ENCODE measurements at places on chromosomes 4 and X.

DNA sequence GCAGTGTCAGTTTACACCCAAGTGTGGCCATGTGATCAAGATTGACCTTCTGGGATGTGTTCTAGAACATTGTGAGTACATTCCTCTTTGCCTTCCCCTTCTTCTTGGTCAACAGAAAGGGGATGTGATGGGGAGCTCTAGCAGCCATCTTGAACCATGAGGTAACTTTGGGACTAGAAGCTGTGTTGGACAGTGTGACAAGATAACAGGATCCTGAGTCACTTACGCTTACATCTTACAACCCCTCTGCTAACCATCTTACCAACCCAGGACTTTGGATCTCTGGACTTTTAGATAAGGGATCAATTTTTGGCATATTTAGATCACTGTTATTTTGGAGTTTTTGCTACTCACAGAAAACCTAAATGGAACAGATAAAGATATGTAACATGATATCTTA lies 625.6 kb downstream of the BCOR start:
- no peak for DNase-seq

DNA sequence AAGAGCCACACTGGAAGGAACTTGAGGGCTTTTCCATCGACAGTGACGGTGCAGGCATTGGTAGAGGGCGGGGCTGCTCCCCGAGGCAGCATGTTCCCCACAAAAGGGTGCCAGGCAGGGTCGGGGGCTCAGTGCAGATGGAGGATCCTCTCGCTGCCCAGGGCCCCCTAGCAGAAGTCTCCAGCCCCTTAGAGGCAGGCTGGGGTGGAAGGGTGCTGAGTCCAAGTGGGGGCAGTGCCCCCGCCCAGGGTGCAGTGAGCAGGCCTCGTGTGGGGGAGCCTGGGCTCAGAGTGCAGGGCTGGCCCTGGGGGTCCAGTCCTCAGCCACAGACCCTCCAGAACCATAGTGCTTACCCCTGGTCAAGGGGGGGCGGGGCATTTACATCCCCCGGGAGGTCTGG lies 9.0 kb downstream of the CPZ start:
- DNase-seq: no peak

- no peak for DNase-seq
These were observed 184.2 kb downstream of the DHRSX start for GRCh38 chrX:2316534-2316933.

GRCh38 chrX:101260435-101260834 lies 30.7 kb downstream of the TAF7L start:
- no peak for DNase-seq

GRCh38 chrX:68918202-68918601 lies 89.4 kb downstream of the EFNB1 start:
- DNase-seq: no peak

- no peak for DNase-seq
These were observed 45.0 kb upstream of the IL13RA1 start for GRCh38 chrX:118682258-118683014.

- DNase-seq: no peak
These were observed 1.2 kb upstream of the SOWAHB start for GRCh38 chr4:76898949-76899645.

GRCh38 chr4:52010986-52011385 lies 9.2 kb downstream of the LRRC66 start:
- DNase-seq: no peak

DNA sequence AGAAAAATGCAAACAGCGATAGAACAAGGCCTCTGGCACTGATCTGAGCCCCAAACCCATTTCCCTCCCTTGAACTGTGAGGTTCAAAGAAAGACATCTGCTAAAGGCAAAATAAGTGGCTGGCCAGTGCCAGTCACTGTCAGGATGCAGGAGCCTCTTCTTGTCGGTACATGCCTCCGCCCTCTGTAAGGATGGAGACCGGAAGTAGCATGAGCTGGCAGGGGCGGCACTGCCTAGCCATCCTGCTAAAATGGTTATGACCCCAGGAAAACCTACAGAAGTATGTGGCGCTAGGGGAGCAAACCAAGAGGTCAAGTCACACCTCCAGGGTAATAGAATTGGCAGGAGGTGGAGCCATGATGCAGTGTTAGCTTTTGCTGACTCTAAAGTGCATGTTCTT lies 180.3 kb downstream of the DCLK2 start:
- no peak for DNase-seq
